T-helper 17 cell (primary cell): ENCODE measurements at places on chromosomes 13 and 19. TPM values are rescaled to one million over a fixed set of nuclear protein-coding genes. Genes with fewer than 3 reads are reported as not detected.
A peak's percentile ranks its signal among the peaks of the same experiment; 100 is the strongest.

- DNase-seq, result no peak
Observed at GRCh38 chr19:1775951-1776605, 22.8 kb downstream of the ONECUT3 start.

DNA sequence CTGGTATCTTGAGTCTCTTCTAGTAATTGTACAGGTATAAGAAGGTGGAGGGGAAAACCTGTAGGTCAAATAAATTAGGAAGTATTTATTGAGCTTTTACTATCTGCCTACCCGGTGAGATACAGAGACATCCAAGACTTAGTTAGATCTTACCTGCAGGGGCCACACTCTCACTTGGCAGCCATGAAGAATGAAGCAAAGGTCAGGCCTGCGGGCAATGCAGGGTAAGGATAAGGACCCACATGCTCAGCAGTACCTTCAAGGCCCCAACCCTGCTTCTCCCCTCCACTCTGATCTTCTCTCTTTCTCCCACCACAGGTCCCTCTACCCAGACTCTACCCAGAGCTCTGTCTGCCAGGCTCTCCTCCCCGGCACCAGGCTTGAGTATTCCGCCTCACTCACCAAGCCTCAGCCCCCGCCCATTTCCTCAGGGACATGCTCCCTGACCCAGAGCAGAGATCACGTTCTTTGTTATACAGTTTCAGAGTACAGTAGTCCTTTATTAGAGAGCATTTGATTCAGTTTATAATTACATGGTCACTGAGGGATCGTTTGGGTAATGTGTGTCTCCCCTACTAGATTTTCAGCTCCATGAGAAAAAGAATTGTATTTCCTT is 18.9 kb upstream of the CLDN10 start:
- DNase-seq, result no peak

- DNase-seq, result no peak
Observed at GRCh38 chr19:10422846-10423245, 2.5 kb downstream of the PDE4A start.

- DNase-seq, result peak; percentile 20
Observed at GRCh38 chr13:30421093-30422053, 920 bp upstream of the UBE2L5 start.

DNA sequence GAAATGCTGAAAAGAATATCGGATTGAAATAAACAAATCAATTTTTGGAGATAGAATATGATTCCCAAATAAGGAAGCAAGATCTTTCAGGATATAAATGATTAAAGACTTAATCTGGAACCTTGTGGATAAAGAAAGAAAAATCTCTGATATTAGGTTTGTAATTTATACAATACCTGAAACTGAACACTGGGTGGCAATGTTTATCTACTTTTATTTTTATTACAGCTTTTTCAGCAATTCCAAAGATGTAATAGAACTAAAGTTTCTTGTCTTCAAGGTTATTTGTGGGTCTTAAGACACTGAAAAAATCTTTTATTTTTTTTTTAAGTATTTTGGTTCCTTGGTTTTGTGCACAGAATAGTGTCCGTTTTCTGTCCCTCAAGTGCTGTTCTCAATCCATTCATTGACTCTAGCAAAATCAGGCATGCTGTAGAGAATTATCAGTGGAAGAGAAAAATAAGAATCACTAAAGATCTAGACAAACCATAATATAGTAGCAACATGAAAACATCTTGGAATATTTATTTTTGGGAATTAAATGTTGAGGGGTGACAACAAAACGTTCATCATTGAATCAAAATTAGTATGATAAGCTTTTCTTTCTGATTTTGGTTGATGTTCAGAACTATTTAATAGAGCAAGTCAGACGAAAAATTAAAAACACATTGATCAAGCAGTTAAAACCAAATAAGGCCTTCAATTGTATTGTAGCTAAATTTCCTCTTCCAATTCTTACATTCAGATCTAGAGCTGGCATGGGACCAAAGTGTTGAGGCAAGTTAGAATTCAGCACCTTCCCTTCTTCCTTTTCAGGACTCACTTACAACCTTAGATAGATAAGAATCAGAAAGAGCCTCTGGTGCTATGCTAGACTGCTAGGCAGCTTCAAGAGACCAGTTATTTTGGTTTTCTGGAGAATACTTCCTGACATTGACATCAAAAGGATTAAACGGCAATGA is 704.4 kb upstream of the PCDH20 start:
- DNase-seq, result no peak

DNA sequence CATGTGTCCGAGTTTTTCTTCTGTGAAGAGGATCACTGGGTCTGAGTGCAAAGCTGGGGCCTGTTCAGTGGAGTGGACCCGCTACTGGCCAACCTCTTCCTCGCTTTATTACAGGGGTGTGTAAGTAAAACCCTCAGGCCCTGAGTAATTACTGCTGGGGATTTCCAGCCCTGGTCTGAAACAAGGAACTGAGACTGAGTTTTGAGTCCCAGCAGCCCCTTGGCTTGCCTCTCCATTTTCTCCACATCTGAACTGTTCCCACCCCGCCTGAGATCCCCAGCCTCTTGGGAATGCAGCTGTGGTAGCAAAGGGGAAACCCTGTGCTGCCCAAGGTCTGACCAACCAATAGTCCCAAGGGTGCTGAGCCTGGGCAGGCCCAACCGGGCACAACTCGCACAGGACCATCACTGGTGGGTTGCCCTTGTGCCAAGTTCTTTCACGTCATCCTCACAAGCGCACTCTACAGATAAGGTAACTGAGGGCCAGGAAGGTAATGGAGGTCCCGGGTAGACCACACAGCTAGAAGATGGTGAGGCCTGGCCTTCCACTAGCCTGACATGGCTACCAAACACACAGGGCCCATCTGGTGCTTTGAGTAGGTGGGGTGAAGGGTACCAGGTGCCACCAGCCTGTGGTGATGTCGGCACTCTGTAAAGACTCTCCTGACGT is 13.7 kb upstream of the SLC35E1 start:
- no peak for DNase-seq

GRCh38 chr19:10915130-10916091 is 13.0 kb downstream of the YIPF2 start:
- DNase-seq, result no peak

DNA sequence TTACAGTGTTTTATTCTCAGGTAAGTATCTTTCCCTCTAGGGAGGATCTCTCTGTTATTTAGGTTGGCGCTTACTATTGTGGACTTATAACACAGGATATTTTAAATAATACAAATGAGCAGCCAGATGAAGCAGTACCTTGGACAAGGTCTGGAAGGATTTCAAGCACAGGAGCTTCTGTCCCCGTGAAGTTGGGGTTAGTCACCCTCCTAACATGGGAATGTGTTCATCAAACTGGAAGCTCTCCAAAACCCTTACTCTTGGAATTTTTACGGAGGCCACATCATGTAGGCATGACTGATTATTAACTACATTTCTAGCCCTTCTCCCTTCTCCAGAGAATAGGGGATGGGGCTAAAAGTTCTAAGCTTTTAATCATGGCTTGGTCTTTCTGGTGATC is 38.3 kb upstream of the SPRY2 start:
- DNase-seq, result no peak

DNA sequence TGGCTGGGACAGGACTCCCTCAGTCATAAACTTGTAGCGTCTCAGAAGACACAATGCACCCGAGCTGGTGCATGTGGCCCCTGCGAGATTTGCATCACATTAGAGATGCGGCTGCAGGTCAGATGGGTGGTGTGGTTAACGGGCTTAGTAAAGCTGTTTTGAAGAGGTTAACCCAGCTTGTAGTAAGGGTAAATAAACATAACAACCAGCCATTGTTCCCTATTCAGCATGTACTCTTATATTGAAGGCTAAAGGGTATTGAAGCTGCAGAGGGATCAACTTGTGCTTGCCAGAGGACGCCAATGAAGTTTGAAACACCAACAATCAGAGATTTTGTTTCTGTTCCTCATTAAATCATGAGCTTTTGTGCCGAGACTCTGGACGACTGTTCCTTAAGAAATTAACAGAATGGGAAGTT is 79.4 kb downstream of the ZIC5 start:
- no peak for DNase-seq

DNA sequence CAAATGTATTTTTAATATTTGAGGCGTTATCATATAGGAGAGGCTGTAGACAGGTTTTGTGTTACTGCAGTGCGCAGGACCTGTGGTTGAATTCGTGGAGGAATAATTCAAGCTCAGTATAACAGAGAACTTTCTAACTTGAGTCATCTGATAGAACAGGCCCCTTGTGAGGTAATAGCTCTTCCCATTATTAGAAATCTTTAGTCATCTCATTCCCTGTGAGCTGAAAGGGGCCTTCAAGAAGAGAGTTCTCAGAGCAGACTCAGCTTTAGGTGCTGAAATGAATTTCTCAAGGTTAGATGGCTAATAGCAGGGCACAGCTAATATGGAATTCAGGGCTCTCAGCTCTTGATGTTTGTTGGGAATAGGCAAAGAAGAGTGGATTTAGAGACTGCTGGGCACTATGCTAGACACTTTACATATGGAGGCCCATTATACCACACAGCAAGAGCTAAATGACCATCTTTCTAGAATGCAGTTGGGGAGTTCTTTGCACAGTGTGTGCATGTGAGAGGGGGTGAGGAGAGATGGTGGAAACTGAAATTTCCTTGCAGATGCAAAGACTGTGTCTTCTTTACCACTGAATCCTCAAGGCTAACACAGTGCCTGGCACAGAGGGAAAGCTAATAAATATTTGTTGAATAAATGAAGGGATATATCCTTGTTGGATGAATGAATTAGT is 89.5 kb downstream of the DGKH start:
- no peak for DNase-seq

GRCh38 chr13:61396121-61396520 is 19.5 kb downstream of the PCDH20 start:
- no peak for DNase-seq

GRCh38 chr13:72963762-72964161 is 95.0 kb upstream of the KLF5 start:
- no peak for DNase-seq

GRCh38 chr19:4198467-4199126 is 16.1 kb downstream of the ANKRD24 start:
- DNase-seq, result no peak

GRCh38 chr13:68056816-68057710 is 826.9 kb upstream of the PCDH9 start:
- DNase-seq, result no peak

GRCh38 chr19:13207846-13208671 is 57.8 kb downstream of the IER2 start:
- no peak for DNase-seq

DNA sequence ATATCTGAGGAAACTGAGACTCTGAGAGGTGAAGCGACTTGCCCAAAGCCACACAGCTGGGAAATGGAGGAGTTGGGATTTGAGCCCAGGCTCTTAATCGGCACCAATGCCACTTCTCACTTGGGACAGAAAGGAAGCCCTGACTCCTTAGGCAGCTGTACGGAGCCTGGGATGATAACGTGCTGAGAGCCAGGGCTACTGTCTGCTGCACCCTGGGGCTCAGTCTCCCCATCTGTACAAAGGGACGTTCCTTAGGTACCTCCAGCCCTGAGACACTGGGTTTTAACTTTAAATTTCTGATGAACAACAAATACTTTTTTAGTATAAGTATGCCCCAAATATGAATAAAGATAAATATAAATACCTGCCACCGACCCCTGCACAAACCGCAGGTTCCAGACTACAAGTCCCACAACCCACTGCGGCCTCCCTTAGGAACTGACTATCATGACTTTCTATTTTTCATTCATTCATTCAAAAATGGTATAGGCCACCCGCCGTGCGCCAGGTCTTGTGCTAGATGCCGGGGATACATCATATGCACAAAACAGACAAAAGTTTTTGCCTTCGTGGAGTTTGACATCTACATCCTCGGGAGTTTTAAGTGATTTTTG is 776 bp upstream of the NCLN start:
- DNase-seq, result peak; percentile 52

DNA sequence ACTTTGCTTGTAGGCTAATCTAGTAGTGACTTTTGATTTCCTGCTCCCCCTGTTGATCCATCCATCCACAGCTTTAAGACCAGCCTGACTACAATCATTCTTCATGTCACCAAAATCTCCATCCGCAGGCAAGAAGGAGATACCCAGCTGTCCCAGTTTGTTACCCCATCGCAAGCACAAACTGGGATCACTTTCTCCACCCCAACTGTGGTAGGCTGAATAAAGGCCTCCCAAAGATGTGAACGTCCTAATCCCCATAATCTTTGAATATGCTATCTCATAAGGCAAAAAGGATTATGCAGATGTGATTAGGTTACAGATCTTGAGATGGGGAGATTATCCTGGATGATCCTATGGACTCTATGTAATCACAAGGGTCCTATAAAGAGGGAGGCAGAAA is 202.0 kb downstream of the ENOX1 start:
- DNase-seq, result no peak

GRCh38 chr19:48615231-48616040 is 560 bp upstream of the FAM83E start:
- no peak for DNase-seq

GRCh38 chr13:110396913-110397381 is 89.9 kb downstream of the COL4A2 start:
- DNase-seq, result no peak

DNA sequence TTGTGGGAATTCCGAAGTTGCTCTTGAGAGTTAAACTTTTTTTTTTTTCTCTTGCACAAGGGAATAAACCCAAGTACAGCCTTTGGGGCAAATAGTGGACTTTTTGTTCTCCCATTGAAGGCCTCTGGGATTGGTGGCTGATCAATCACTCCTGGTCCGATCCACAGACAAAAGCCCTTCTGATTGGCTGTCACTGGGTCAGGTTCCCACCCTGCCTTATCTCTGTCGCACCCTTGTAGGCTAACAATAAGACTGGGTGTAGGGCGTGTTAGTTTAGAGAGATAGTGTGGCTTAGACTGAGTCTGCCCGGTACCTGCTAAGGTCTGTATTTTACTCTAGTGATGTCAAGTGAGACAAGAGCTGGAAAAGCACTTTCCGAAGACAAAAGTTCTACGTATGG is 380.8 kb downstream of the NDFIP2 start:
- DNase-seq, result no peak

ETHE1 gene
- 30.3 TPM for total RNA-seq

ERICH4 gene
- total RNA-seq, result not detected

C1QTNF9B gene
- not detected for total RNA-seq

ZNF132 gene
- 0.76 TPM for total RNA-seq

LRRC63 gene
- 0.39 TPM for total RNA-seq

CRX gene
- not detected for total RNA-seq
